CD4-positive, alpha-beta T cell (primary cell): ENCODE measurements at places on chromosomes 4 and X. TPM values are rescaled to one million over a fixed set of nuclear protein-coding genes. Genes with fewer than 3 reads are reported as not detected.

DNA sequence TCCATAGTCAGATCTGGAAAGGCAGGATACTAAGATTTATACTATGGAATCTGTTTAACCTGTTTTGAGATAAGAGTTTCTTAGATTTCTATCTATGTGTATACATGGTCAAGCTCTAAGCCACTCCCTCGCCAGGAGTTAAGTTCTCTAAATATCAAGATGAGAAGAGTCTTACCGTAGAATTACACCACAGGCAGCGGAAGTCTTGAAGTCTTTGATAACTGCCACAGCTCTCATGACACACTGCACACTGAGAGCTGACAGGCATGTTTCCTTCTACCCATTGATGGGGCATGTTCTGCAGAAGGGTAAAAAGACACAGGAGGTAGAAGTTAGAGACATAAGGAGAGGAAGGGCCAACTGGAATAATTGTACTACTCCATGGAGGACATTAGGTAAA, 67.7 kb downstream of the DGKK start:
- no peaks in the 10 kb centered on the region for H3K27me3 ChIP-seq
- no peak overlapping the region for H3K4me3 ChIP-seq
- H3K36me3 ChIP-seq = no peaks in the 10 kb centered on the region
- H3K4me1 ChIP-seq = no peaks in the 10 kb centered on the region

DNA sequence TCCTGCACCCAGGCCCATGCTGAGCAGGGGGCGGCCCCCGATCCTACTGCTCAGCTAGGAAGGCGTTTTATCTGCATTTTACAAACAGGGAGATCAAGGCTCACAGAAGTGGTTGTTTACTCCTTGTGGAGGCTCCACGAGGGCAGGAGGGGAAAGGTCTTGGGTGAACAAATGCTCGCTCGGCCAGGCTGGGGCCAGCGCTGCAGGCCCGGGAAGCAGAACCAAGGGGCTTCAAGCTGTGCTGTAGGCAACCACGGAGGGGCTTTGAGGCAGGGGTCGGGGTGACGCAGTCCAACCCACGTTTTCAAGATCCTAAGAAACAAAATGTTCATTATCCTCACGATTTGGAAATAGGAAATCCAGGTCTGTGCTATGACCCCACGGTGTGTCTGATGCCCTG, 125.8 kb downstream of the HMX1 start:
- DNase-seq = no peak
- no peak overlapping the region for H3K4me3 ChIP-seq
- H3K27ac ChIP-seq = no peak overlapping the region
- no peaks in the 10 kb centered on the region for H3K36me3 ChIP-seq

GRCh38 chr4:3040452-3041191, 33.7 kb downstream of the HTT-AS start:
- no peak overlapping the region for H3K27ac ChIP-seq
- H3K4me1 ChIP-seq = peaks cover 64% of the 10 kb centered on the region
- H3K27me3 ChIP-seq = no peaks in the 10 kb centered on the region
- no peak for DNase-seq
- H3K36me3 ChIP-seq = no peaks in the 10 kb centered on the region

Gene NUDT9
- total RNA-seq = 4.8 TPM

Gene SLC49A3
- total RNA-seq = 0.91 TPM

Gene NEUROG2
- not detected for total RNA-seq
